Fibroblast of skin of right biceps (primary cell): ENCODE measurements at places on chromosomes 13 and 19.

GRCh38 chr13:41299316-41300094 lies 11.6 kb upstream of the NAA16 start:
- no peak for DNase-seq

- peak; percentile 35 for DNase-seq
Measured at GRCh38 chr13:21010621-21011020, 50.8 kb downstream of the LATS2 start.

GRCh38 chr13:32340914-32341313 lies 25.6 kb downstream of the BRCA2 start:
- DNase-seq, result no peak

- DNase-seq, result no peak
Measured at GRCh38 chr19:6069268-6069791, 41.0 kb downstream of the RFX2 start.

DNA sequence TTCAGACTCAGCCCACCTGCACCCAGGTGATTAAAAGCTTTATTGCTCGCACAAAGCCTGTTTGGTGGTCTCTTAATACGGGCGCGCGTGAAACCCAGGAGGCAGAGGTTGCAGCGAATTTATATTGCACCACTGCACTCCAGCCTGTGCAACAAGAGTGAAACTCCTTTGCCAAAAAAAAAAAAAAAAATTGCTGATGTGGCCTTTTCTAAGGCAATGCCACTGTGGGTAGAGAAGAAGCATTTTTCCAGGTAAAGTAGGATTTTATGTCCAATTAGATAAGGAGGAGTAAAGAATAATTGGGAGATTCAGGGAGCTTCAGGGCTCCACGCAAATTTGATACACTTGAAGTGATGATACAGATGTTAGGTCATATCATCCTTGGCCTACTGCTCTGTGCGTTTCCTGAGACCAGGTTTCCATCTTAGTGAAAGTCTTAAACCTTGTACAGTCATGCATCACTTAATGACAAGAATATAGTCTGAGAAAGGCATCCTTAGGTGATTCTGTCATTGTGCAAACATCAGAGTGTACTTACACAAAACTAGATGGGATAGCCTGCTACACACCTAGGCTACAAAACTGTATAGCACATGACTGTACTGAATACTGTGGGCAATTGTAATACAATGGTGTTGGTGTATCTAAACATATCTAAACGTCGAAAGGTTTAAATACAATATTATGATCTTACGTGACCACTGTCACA lies 150.9 kb downstream of the SPRY2 start:
- no peak for DNase-seq

DNA sequence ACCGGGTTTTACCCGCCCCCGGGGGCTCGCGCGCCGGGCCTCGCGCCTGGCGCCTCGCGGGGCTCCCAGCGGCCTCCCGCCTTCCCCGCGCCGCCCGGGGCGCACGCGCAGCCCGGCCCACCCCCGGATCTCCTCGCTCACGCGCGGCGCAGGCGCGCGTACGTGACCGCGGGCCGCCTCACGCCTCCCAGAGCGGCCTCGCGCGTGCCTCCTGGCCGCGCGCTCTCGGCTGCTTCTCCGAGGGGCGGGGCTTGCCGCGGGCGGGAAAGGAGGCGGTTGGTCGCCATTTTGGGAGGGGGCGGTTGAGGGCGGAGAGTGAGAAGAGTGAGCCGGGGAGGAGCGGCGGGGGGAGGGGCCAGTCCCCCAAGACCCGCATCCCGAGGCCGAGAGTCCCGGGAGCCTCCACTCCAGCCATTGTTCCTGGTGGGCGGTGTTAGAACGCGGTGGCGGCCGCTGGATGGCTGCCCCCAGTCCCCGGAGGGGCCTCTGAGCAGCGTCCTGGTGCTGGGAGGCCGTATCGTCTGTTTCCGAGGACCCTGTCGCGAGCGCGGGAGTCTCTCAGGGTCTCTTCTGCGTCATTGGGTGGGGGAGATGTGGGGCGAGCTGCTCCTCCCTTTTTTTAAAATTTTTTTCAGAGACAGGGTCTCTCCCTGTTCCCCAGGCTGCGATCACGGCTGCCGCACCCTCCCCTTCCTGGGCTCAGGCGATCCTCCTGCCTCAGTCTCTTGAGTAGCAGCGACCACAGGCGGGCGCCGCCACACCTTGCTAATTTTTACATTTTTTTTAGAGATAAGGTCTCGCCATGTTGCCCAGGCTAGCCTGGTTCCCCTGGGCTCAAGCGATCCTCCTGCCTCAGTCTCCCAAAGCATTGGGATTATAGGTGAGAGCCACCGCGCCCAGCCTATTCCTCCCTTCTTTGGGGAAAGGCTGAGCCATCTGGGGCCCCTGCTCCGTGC lies at the start of gene ZNF541:
TSS of gene ZNF541 (minus strand) at position 78 of the 956 bp plus-strand sequence. CDS start 17,292 bp downstream, outside the sequence.
- peak; percentile 56 for DNase-seq

DNA sequence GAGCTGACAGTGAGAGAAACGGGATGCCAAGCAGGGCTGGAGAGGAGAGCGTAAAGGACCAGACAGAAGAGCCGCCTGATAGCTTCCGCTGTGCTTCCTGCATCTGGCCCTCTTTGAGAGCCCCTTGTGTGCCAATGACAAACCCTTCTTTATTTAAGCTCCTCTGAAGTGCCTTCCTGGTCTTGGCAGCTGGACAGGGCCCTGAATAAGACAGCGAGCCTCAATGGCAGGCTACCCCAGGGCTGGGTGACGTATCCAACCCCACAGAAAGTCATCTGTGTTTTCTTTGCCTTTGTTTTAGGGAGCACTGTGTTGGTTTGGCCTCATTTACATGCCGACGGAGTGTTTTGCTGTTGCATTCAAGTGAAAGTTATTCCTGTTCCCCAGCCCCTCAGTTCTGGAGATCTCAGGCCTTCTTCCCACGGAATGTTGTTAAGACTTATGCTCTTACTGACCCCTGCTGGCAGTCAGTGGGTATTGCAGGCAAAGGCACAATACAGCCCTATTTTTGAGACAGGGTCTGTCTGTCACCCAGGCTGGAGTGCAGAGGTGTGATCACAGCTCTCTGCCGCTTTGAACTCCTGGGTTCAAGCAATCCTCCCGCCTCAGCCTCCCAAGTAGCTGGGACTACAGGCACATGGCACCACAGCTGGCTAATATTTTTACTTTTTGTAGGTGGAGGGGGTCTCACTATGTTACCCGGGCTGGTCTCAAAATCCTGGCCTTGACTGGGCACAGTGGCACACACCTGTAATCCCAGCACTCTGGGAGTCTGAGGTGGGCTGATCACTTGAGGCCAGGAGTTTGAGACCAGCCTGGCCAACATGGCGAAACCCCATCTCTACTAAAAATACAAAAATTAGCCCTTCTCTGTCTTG lies 16.8 kb downstream of the CCL25 start:
- no peak for DNase-seq

DNA sequence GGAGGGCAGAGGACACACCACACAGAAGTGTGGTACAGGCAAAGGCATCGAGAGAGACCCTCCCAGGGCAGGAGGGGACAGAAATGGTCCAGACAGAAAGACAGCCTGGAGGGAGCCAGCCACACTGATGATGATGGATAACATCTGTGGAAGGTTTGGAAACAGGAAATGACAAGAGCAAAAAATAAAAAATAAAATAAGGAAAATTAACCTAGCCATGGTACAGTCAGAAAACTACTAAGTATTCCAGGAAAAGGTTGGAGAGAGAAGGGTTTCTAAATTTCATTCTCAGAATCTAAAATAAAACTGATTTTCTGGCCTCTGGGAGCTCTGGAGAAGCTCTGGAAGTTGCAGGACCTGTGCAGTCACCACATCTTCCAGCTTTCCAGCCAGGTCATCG lies 115.2 kb upstream of the VSTM2B start:
- DNase-seq, result no peak

- DNase-seq, result peak; percentile 61
Measured at GRCh38 chr13:25114220-25114619, 18.3 kb downstream of the PABPC3 start.

GRCh38 chr13:76622315-76623040 lies 263.7 kb downstream of the KCTD12 start:
- no peak for DNase-seq

DNA sequence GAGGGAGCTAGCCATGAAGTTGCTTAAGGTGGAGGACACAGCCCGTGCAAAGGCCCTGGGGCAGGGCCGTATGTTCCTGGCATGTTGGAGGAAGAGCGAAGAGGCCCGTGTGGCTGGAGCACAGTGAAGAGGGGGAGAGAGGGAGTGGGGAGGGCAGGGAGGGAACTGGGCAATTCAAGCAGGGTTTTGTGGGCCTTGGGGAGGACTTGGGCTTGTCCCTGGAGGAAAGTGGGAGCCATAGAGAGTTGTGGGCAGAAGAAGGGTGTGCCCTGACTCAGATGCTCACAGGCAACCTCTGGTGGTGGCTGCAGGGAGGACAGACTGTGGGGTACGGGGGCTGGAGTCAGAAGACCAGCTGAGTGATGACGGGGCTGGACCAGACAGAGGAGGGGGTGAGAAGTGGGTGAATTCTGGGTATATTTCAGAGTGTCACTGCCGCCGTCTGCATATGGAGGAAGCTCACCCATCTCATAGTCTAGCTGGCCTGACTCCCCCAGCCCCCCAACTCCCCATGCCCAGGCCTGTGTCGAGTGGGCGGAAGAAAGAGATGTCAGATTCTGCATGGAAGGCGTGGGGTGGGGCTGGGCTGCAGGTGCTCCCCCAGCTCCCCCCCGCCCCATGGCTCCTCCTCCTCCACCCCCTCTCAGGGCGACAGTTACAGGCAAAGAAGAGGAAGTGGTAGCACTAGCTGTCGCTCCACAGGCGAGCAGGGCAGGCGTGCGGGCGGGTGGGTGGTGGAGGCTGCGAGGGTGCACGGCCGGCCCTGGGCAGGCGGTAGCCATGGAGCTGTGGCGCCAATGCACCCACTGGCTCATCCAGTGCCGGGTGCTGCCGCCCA lies at the start of gene VAV1:
TSS of gene VAV1 (plus strand) at position 681 of the 838 bp plus-strand sequence. CDS start at position 781, 100 bp downstream.
- no peak for DNase-seq

DNA sequence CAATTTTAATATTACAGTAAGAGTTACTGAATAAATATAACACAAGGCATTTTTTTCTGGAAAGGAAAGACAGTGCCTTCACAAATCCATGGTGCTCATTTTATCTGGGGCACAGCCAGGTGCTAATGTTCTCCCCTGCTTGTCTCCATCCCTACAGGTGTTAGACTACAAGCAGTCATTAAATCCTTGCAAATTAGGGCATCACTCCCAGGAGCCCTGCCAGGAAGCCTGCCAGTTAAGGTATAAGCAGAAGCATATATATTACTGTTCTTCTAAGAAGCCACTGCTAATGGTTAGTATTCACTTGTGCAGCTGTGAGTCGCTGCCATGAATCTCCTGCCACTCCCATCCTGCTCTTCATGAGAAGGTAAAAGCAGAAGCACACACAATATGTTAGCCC lies 149.7 kb downstream of the OXGR1 start:
- DNase-seq, result no peak
